ENCODE measurements at places on chromosomes 5 and 9.
A peak's percentile ranks its signal among the peaks of the same experiment; 100 is the strongest.

DNA sequence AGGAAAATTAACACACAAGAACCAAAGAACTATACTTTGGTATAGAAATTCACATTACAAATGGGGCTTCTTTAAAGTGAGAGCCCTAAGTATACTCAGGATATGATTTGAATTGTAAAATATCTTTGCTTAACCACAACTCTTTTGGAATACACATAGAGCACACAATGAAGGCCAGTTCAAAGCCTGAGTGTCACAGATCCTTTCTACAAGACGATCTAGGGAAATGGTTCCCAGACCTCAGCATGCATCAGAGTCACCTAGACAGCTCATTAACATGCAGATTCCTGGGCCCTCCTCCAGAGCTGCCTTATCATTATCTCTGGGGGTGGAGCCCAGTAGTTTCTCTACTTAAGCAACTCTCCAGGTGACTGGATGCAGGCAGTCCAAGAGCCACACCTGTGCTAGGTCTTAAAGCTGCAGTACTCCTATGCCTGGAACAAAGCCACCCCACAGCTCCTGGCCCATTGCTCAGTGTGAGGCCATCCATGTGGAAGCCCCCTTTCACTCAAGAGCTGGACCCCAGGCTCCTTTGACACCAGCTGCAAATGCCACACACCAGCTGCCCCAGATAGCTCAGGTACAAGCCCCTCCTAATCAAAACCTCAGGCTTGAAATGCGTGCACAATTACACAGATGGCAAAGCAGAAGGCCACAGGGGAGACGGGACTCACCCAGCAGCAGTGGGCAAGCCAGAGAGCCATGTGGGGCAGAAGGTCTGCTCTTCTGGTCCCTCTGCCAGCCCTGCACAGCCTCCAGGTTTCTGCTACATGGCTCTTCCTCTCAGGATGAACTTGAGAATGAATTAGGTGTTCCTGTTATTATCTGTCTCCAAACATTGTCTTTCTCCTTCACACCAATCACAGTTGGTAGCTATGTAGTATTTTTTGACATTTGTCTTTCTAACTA lies 106.1 kb downstream of the SH3TC2 start:
- no peak for DNase-seq

GRCh38 chr9:7756088-7756487 lies 43.5 kb downstream of the DMAC1 start:
- no peak for DNase-seq

DNA sequence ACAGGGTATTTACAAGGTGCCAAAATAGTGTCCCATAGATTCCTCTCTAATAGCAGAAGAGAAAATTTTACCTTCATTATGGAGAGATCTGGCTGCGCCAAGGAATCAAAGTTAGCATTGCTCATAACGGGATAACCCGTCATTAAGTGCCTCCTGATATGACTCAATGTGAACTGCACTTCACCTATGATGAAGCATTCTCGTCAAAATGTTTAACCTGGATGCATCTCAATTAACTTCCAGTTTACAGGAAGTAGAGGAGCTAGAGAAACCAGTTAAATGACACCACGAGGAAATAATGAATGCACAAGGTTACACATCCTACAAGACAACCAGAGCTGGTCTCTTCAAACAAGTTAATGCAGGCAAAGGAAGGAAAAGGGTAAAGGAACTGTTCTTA lies 17.2 kb downstream of the FBXW11 start:
- no peak for DNase-seq

DNA sequence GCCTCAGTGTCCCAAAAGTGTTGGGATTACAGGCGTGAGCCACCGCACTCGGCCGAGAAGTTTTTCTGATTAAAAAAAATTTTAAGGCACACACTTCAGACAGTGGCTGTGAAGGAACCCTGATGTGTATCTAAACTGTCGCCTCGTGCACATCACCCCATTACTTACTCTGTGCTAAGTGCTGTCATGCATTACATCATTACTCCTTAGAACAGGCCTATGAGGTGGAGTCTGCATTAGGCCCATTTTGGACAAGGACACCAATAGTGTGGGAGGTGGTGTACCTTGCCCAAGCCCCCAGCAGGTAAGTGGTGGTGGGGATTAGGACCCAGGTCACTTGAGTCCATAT lies 3.8 kb upstream of the CDHR2 start:
- DNase-seq: no peak

DNA sequence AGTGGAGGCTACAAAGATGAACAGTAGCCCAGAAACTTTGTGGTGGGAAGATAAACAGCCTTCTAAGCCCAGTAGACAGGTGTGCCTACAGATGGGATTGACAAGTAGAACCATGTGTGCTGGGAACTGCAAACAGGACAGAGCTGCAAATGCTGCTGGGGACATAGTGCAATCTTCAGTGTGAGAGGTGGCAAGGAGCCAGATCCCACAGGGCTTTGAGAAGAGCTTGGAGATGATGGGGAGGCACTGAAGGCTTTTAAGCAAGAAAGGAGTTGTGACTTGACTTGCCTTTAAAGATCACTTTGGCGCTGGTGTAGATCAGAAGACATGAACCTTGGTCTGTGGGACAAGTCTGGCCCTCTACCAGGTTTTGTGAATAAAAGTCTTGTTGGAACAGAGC lies 675.2 kb downstream of the ACTL7B start:
- no peak for DNase-seq

DNA sequence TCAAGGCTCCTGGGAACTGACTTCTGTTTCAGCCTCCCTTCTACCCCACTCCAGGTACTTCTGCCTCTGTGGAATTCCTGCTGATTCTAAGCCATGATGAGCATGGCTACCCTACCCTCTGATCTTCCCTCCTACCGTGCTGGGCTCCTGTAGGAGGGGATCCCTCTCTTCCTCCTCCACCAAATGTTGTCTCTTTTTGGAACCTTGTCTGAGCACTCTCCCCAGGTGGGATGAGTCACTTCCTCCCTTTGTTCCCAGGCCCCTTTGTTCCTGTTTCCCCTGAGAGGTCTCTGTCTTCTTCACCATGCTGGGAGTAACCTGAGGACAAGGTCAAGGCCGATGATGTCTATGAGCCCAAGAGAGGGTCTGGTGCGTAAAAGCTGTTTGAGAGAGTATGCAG lies 213.2 kb downstream of the GABBR2 start:
- DNase-seq: no peak

GRCh38 chr5:17890501-17890900 lies 256.2 kb downstream of the TAF11L14 start:
- no peak for DNase-seq

DNA sequence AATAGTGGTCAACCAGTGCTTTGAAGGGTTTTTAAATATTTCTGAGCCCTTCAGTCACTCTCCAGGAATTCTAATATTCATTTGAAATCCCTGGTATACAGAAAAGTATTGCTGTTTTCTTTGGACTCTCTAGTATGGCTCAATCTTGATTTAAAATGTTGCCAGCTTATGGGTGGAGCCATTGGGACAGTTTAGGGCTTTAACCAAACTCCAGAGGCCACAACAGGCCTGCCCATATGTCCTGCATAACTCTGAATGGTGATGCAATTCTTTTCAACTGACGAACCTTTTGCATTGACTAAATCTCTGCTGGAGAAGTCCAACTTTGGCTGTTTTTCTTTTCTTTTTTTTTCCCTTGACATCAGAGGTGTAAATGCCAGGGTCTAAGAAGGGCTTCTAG lies 10.3 kb upstream of the ANKHD1 start:
- DNase-seq: no peak

- DNase-seq: peak; percentile 82
Observed at GRCh38 chr5:55303238-55303690, 4.2 kb downstream of the DHX29 start.

DNA sequence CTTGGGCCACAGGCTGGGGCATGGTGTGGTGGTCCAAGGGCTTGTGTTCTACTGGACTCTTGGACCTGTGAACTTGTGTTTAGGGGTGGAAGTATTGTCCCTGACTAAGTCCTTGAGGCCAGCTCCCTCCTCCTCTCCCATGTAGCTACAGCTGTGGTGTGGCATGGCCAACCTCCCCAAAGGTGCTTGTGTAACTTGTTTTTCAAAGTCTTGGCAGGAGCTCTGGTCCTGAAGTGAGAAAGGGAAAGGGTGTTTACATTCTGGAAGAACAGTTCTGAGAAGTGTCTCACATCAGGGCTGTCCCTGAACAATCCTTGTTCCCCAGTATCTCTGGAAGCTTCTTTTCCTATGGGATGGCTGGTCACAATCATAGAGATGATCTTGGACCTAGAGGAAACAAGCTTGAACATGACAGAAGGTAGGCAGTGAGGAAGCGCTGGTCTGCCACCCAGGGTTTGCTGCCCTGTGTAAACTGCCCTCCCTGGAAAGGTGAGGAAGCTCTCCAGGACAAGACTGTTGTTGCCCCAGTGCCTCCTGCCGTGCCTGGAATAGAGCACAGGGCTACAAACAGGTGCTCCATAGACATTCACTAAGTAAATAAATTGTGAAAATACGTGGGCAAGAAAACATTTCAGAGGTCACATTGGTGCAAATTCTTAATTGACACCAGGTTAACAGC lies 64.6 kb upstream of the KLF9 start:
- no peak for DNase-seq

DNA sequence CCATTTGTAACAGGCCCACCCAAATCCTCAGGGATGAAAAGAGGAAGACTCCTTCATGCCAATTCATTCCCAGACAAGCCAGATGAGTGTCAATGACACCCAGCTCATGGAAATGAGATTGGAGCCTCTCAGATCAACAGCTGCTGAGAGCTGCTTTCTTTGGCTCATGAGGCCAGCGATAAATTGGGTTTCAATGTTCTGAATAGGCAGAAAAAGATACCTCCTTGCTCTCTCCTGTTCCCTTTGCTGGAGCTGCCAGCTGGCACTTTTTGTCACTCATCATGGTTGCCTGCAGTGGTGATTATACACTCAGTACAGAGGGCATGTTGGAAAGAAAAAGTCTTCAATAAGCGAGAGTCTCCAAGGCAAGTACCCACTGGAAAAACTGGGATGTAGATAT lies 47.1 kb downstream of the SH3RF2 start:
- DNase-seq: no peak

DNA sequence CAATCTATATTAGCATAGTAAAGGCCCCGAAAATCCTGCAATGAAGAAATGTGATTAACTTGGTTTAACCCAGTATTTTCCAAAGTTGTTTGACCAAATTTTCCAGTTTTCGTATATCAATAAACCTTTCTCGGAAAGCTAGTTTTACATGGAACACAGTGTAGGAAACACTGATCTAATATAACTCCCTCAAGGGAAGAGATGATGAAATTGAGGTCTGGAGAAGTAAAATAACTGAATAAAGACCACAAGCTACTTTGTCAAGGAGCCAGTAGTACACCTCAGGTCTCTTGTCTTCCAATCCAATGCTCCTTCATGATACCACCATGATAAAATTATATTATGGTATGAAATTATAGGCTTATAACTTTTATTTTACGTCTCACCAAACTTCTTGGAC lies 118.1 kb upstream of the TARS1 start:
- DNase-seq: no peak

- DNase-seq: peak; percentile 26
Observed at GRCh38 chr9:22041775-22042174, 32.7 kb upstream of the CDKN2B start.

GRCh38 chr5:6140219-6140618 lies 238.1 kb downstream of the MED10 start:
- no peak for DNase-seq

- peak; percentile 58 for DNase-seq
Observed at GRCh38 chr5:138706655-138707480, 46.4 kb upstream of the CTNNA1 start.

DNA sequence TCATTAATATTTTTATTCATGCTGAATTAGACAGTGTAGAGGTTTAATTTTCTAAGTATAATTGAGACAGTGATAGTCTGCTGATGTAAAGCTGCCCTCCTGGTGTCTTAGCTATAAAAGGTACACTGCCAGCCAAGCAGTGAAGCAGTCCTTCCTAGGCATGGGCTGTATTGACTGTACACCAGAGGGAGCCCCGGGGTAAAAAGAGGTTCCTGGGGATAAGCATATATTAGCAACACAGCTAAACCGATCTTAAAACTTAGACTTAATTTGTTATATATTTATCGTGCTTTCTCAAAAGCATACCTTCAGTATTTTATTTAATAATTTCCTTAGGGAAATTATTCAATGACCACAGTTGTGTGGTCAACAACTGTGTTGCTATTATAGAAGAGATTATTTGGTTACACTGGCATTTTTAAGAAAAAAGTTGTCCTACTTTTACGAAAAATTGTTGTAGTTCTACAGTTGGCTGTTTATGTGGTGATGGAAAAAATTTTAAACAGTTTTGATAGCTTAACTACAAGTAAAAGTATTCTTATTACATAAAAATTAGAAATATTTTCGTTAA lies 68.8 kb downstream of the ELL2 start:
- no peak for DNase-seq

DNA sequence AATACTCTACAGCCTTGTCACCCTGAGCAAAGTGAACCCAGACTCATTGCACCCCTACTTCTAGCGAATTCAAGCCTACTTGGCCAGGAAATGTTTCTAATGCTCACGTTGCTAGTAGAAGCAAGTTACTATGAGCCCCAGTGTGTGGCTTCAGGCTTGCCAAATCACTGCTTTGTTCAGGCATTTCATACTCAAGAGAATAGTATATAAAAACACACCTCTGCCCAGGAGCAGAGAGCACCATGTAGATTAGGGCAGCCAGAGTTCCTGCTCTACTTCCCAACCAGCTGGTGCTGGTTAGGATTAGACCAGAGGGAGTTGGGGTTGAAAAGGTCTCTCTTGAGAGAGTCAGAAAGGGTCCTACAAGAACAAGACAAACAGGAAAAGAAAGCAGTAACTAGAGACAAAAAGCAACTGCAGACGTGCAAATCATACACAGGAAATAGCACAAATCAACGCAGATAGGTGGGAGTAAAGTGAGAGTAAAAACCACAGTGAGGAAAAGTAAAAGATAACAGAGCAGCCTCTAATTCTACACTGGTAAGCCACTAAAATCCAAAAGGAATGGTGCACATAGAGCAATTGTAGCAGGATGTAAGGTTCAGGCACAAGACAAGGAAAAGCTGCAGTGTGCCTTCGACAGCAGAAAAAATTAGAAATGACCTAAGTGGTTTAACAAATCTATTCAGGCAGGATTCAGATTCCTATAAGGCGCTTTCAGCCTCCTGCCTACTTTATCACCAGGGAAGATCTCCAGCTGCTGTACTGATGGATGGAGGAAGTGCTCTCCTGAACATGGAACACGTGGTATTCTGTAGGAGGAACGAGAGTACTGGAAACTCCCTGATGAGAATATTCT lies 49.6 kb upstream of the KIF2A start:
- no peak for DNase-seq

DNA sequence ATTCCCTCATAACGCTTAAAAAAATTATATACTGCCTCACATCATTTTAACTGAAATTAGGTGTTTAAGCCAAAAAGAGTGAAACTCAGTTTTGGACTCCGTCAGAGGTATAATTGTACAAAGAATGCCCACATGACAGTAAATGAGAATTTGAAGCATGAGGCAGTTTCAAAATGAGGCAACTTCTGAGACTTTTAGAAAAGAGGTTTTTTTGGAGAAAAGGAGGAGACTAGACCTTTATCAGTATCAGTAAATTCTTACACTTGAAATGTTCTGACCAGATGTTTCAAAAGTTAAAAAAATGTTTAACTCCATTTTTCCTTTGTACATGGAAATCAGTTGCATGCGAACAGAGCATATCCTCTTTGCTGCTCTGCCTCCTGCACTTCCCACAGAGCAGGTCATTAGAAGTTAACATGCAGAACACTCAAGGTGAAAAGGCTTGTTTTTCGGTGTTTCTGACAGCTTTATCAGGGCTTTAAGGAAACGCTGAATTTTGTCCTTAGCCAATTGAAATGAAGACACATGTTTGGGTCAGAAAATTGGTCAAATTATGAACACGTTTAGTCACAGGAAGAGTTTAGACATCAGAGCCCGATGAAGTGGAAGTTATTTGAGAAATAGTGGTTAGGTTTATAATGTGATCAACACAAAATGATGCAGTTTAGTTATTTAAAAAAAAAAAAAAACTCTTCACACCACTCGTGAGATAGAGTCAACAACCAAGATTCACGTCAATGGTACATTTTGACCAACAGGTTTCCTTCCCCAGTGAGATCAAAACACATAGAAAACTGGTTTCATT lies 59.5 kb downstream of the PIK3R1 start:
- DNase-seq: no peak

Measured in AG04449 (cell line).